ENCODE measurements at places on chromosomes 4 and X. TPM values are rescaled to one million over a fixed set of nuclear protein-coding genes. Genes with fewer than 3 reads are reported as not detected.

DNA sequence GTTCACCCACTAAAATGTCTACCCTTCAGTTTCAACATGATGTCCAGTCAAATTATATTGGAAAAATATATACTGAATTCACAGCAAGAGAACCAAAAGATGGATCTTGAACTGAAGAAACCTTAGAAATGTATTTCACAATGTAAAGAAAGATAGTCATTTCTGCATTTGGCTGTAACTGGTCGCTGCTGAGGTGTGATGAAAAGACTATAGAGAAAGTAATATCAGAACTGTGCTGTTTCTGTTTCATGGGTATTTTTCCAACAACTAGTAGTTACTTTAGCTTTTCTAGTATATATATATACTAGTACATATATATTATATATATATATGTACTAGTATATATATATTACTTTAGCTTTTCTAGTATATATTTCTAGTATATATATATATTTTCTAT lies 91.3 kb downstream of the GPM6A start:
- no peak for DNase-seq

The SHROOM4 gene
- total RNA-seq = 5.9 TPM

GRCh38 chrX:38086451-38087215 lies 80.3 kb downstream of the SYTL5 start:
- DNase-seq = no peak

DNA sequence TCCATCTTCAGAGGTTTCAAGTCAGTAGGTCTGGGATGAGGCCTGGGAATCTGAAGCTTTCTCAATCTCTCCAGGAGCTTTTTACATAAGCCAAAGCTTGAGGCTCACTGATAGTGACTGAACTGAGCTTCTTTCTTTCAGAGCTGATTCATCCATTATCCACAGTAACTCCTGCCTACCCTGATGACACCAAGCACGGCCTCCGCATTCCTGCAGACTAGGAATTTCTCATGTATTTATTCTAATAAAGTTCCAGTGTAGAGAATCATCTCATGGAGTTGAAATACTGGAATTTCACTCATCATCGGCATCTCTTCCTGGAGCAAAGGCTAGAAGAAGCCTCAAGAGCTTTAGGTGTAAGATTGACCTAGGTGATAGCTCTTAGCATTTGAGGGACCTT lies 12.1 kb upstream of the DCTD start:
- DNase-seq = no peak

The PIGA gene
- total RNA-seq = 15.7 TPM

GRCh38 chr4:158484173-158484885 lies 37.4 kb upstream of the RXFP1 start:
- no peak for DNase-seq

DNA sequence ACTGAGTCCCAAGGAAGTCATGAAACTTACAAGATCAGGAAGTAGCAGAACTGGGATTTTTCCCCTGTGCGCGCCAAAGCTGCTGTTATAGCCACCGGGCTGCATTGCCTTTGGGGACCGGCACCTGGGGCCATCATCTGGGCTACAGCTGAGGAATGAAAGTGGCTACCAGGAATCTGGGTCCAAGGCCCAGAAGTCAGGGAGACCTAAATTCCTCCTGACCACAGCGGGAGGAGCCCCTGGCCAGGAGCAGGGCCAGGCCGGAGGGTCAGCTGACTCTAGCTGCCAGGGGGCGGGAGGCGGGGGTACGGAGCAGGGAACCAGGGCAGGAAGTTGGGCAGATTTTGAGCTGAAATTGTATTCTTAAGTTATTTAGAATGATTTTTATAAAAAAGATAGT lies 242.4 kb downstream of the EVC2 start:
- DNase-seq = no peak

- DNase-seq = no peak
Observed at GRCh38 chr4:163948920-163949455, 454.5 kb downstream of the TMA16 start.

The PRSS12 gene
- total RNA-seq = 7.1 TPM

The DOCK11 gene
- total RNA-seq = 12.0 TPM

- no peak for DNase-seq
Observed at GRCh38 chr4:156173937-156174336, 220.3 kb upstream of the CTSO start.

DNA sequence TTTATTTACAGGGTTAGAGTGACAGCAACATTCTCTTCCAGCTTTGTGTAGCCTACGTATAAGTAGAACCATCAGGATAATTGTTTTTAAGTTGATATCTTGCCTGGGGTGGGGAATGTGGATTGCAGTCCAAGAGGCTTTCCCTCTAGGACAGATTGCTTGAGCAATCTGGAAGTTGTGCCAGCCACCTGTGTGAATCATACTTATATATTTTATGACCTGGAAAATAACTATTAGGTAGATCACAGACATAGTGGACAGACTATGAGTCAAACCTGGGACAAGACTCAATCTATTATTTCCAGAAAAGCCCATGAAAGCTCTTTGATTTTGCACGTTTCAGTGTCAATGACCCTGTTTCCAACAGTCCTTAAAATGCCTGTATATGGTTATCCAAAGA lies 98.9 kb downstream of the TLL1 start:
- DNase-seq = no peak

The PROM1 gene
- total RNA-seq = 65.4 TPM

DNA sequence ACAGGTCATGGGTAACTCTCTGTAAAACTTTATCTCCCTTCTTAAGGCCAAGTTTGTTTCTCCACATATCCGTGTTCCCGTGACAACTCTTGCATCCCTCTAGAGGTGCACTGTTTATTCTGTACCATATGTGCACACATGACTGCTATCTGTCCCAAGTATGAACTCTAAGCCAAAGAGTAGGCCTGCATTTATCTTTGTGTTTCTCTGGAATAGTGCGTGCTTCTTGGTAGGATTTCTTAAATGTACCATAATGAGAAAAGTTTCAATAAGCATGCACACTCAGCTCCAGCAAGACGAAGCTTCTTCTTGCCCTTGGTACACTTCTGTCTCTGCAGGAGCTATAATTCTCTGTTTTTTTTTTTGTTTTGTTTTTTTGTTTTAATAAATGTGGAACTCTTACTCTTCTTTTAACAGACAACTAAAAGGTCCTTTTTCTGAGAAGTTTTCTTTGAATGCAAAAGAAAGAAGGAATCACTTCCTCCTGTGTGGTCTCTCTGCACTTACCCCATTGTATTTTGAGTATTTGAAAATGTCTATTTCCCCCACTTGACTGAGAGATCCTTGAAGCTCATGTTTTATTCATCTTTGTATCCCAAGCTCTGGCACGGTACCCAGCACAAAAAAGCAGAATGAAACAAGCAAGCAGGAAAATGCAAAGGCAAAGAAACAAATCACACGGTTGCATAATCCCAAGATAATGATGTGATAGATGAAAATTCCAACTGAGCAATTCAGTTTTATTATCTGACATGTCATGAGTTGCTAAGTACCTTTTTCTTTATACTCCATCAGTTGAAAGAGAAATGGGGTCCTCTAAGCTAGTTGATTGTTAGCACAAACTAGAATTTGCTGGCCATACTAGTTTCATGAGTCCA lies 521.9 kb upstream of the BOD1L1 start:
- DNase-seq = no peak

- DNase-seq = no peak
Observed at GRCh38 chr4:48133669-48134068, 381 bp downstream of the TXK start.

DNA sequence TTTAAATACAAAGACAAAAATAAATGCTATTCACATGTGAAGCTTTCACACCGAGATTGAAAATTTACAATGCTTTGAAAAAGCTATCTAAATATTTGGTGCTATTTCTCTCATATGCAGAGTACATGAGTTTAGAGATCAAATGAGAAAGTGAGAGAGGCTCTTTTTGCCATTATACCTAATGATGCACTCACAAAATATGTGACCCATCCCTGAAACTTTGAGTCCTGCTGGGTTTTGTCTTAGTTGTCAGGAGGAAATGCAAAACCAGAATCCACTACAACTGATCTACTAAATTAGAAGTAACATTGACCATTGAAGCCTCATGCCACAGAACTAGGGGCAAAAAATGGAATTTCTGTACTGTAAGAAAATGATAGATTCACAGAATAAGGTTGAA lies 251.7 kb downstream of the MAPK10 start:
- no peak for DNase-seq

DNA sequence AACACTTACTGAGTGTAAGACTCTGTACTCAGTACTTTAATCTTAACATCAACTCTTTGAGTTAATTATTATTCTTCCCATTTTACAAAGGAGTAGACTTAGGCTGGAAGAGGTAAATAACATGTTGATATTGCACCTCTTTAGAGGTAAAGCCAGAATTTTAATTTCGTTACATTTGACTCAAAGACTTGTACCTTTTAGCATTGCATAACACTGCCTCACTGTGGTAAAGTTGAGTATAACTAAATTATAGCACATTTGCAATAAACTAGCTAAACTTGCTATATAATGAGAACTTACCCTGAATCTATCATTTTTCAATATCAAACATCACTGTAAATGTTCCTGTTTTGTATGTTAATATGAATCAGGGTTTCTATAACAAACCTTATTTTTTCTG lies 218.5 kb downstream of the PRR32 start:
- DNase-seq = no peak

The TMEM271 gene
- total RNA-seq = not detected

DNA sequence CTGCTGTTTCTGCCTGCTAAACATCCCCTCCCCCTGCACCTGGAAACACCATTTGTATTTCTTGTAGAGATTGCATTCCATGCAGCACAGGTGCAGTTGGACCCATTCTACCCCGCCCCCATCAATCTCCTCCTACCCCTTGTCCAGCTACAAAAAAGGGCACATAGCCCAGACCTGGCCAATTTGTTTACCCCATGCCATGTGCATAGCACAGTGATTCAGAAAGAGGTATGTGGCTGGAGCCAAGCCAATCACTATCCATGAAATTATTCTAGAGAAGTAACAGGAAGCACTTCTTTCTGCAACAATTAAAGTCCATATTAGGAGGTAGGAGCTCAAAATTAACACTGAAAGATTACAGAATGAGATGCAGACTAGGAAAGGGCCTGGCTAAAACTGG lies 20.2 kb upstream of the TMEM184C start:
- no peak for DNase-seq

The C4orf50 gene
- total RNA-seq = 0.23 TPM

The TEX13C gene
- total RNA-seq = 0.09 TPM

The AADAT gene
- total RNA-seq = 7.7 TPM

The TLR6 gene
- 0.09 TPM for total RNA-seq

The FAM47E gene
- total RNA-seq = 1.3 TPM

The IL21 gene
- total RNA-seq = not detected

Data from H1 (cell line).